ENCODE measurements at places on chromosomes 7 and 10.

DNA sequence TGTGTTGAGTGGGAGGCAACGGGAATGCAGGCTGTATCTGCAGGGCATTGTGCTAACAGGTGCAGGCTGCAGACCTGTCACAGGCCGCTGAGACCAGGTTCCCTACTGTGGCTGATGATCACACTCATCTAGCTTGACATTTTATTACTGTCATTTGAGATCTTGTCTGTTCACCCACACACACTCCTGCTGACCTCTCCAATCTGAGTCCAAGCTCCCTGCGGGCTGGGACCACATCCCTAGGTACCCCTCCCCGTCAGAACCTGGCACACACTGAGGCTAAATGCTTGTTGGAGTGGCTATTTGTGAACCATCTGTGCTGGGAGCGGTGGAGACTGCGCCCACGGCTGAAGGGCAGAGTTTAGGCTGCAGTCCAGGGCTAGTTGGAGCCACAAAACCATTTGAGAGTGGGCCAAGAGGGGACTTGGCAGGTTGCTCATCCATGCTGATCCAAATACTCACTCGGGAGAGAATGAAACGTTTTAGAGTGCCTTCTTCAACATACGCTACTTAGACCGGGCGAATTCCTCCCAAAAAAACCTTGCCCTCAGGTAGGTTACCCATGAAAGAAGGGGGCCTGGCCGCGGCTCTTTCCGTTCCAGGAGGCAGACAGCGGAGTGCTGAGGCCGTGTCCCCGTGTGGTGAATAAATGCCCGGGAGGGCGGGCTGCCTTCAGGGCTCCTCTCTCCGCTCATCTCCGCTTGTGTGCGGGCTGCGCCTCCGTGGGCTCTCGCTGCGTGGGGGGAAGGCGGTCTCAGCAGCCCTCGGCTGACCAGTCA is 164.4 kb downstream of the RGS10 start:
- no peak for DNase-seq

GRCh38 chr10:110681023-110681681 is 37.0 kb downstream of the RBM20 start:
- no peak for DNase-seq

DNA sequence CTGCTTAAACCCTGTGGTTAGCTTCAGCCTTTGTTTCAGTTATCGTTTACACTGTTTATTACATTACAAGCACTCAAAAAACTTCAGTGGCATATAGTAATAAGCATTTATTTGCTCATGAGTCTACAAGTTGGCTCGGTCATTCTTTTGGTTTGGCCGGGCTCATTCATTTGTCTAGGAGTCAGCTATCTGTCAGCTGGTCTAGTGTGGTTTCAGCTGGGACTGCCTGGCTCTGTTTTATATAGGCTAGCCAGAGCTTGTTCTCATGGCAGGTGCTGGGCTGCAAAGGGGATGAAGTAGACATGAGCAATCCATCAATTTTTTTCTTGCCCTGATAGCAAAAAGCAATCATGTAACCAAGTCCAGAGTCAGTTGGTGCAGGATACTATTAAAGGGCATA is 103.6 kb downstream of the MKLN1 start:
- no peak for DNase-seq

GRCh38 chr7:143444063-143444782 is 970 bp downstream of the TAS2R60 start:
- no peak for DNase-seq

GRCh38 chr7:33762151-33762910 is 143.0 kb upstream of the BMPER start:
- no peak for DNase-seq

- no peak for DNase-seq
Observed at GRCh38 chr7:129989466-129989865, 36.7 kb upstream of the UBE2H start.

DNA sequence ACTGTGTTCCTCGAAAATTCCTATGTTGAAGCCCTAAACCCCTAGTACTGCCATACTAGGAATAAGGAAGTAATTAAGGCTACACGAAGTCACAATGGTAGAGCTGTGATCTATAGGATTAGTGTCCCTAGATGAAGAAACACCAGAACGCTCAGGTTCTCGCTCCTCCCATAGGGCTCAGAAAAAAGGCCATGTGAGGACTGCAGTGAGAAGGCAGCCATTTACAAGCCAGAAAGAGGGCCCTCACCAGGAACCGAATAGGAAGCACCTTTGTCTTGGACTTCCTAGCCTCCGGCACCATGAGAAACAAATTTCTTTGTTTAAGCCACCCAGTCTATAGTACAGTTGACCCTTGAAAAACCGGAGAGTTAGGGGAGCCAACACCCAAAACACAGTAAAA is 46.2 kb downstream of the CACUL1 start:
- no peak for DNase-seq

GRCh38 chr7:102300643-102301221 is 14.1 kb downstream of the SH2B2 start:
- DNase-seq = no peak

- DNase-seq = no peak
Observed at GRCh38 chr7:26186364-26187311, 13.9 kb downstream of the HNRNPA2B1 start.

DNA sequence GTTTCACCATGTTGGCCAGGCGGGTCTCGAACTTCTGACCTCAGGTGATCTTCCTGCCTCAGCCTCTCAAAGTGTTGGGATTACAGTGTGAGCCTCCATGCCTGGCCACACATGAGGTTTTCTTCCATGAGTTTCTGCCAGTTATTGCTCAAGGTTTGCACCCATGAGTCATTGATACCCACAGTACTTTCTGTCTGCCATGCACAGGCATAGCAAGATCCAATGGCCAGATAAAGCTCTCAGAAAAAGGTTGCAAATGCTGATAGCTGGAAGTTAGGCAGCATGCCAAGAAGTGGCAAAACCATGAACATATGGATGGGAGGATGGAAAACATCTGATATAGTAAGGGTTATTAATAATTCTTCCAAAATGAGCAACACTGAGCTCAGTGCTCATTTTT is 298.7 kb upstream of the NRG3 start:
- DNase-seq = no peak

GRCh38 chr10:77592510-77592909 is 45.1 kb downstream of the KCNMA1 start:
- no peak for DNase-seq

GRCh38 chr10:130371666-130372065 is 235.5 kb downstream of the GLRX3 start:
- no peak for DNase-seq

- DNase-seq = no peak
Observed at GRCh38 chr7:46619723-46620310, 698.7 kb upstream of the IGFBP3 start.

GRCh38 chr7:13990319-13990983 is 985 bp upstream of the ETV1 start:
- no peak for DNase-seq

DNA sequence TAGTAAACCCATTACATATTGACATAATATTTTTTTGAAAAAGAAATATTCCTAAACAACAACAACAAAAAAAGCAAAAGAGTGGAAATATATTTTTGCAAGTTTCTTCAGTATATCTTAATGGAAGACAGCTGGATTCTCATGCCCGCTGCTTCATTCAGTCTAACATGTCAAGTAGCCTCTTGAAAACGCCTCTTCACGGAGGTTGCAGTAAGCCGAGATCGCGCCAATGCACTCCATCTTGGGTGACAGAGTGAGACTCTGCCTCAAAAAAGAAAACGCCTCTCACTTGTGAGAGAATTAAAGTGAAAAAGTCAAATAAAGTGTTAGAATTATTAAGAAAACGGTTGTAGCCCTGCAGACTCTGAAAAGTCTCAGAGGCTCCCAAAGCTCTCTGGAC is 1.3 kb downstream of the CUTC start:
- no peak for DNase-seq

DNA sequence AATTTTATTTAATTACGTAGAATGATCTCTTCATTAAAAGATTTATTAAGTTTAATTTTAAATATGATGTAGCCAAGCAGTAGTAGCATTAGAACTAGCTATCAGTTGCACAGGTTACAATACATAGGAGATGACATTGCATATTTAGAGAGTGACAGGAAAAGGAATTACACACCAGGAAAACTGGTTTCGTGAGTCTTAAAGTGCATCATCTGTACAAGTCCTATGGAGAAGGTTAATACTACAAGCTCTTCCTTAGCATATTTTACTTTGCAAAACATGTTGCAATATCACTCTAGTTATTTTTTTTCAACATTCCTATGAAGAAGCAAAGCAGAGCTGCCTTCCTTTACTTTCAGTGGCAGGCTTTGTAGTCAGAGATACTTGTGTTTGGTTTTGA is 20.2 kb upstream of the SEM1 start:
- DNase-seq = no peak

DNA sequence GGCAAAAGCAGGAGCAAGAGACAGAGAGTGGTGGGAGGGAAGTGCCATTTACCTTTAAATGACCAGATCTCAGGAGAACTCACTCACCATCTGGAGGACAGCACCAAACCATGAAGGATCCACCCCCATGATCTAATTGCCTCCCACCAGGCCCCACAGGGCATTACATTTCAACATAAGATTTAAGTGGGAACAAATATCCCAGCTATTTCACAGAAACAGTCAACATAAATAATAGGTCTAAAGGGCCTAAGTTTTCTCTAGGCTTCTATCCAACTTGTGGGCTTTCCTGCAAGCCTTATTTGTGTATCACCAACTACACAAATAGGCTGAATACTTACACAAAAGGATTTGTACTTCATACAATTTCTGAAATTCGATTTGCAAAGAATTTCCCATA is 196.8 kb upstream of the POT1 start:
- no peak for DNase-seq

GRCh38 chr7:135933509-135934188 is 43.5 kb downstream of the MTPN start:
- DNase-seq = no peak

DNA sequence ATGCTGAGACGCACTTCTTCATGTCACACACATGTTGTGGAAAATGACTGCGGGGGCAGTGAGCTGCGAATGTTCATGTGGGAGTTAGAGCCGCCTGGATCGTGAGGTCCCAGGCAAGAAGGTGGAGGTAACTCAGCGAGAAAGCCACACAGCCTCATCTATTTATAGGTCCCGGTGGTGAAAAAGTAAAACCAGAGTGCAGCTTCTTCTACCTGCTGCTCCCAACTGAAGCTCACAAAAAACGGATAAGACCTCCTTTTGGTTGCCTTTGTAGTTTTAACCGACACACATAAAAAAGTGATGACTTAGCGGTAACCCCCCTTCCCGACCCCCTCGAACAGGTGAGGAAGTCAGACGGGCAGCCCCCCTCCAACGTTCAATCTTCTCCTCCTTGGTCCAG is 276.9 kb downstream of the GATA3 start:
- peak; percentile 36 for DNase-seq

- DNase-seq = no peak
Observed at GRCh38 chr7:16492513-16493062, 27.1 kb upstream of the SOSTDC1 start.

- DNase-seq = no peak
Observed at GRCh38 chr7:14054125-14054524, 64.7 kb upstream of the ETV1 start.

- no peak for DNase-seq
Observed at GRCh38 chr10:46301721-46302479, 15.1 kb downstream of the ANTXRL start.

DNA sequence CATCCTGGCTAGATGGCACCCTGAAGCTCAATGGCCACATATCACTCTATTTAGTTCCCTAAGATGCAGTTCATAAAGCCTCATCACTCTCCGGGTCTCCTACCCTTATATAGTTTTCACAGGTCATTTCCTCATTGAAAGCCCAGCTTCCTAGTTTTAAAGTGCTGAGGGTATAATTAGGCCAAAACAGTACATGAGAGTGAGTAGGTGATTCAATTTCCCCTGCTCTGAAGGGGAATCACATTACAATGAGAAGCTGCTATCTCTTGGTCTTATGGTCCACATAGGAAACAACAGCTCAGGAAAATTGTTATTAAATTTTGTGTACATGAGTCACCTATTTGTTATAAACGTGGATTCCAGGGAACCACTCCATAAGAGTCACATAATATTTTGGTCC is 162.0 kb downstream of the SEMA3E start:
- no peak for DNase-seq

- DNase-seq = no peak
Observed at GRCh38 chr10:61901829-61902444, 438 bp downstream of the ARID5B start.

DNA sequence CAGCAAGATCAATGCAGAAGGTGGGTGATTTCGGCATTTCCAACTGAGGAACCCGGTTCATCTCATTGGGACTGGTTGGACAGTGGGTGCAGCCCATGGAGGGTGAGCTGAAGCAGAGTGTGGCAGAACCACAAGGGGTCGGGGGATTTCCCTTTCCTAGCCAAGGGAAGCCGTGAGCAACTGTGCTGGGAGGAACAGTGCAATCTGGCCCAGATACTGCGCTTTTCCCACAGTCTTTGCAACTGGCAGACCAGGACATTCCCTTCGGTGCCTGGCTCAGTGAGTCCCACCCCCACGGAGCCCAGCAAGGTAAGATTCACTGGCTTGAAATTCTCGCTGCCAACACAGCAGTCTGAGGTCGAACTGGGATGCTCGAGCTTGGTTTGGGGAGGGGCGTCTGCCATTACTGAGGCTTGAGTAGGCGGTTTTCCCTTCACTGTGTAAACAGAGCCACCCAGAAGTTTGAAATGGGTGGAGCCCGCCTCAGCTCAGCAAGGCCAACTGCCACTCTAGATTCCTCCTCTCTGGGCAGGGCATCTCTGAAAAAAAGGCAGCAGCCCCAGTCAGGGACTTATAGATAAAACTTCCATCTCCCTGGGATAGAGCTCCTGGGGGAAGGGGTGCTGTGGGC is 58.6 kb upstream of the SLC26A5 start:
- DNase-seq = no peak

- no peak for DNase-seq
Observed at GRCh38 chr7:41917-42565, 150.3 kb upstream of the FAM20C start.

DNA sequence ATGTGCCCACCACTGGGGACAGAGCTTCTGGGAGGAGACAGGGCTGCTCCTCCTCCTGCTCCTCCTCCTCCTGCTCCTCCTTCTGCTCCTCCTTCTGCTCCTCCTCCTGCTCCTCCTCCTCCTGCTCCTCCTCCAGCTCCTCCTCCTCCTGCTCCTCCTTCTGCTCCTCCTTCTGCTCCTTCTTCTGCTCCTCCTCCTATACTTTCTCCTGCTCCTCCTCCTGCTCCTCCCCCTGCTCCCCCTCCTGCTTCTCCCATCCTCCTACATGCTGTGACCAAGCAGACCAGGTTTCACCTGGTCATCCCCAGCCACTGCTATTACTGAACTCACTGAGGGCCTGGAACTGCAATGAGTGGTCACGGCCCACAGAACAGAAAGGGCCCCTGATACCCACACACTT is 154.0 kb upstream of the PPP2R2D start:
- DNase-seq = no peak

DNA sequence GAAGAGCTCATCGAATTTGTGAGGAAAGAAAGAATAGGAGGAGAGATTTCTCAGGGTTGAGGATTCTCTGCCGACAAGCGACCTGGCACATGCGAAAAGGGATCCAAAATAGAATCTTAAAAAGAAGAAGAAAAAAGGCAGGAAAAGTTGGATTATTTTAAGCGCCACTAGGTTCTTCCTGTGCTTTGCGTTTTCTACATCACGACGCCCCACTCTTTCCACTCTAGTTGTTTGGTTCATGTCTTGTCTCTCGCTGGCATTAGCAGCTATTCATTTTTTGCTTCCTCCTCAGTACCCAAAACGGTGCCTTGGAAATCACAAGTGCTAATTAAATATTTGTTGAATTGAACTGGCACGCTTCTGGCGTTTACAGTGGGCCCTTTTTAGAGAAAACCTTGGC is 674 bp upstream of the FRA10AC1 start:
- DNase-seq = no peak

- DNase-seq = no peak
Observed at GRCh38 chr7:130231792-130232191, 24.1 kb downstream of the SSMEM1 start.
